ENCODE measurements at places on chromosomes 5 and 9.

DNA sequence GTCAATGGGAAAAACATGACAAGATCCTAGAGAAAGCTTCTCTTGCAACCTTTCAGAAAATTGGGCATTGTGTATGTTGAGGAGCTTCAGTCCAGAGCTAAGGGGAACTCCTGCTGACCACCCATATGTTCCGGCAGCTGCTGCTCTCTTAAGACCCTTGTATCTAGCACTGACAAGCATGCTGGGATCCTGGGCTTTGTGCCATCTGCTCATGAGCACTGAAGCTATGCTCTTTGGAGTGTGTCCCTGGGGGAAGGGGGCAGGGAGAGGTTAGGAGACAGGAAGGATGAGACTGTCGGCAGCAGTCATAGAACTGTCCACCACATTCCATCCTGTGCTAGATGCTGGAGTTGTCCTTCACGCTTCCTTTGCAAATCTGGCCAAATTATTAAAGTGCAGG, 109.3 kb downstream of the JAKMIP2 start:
- DNase-seq = no peak

DNA sequence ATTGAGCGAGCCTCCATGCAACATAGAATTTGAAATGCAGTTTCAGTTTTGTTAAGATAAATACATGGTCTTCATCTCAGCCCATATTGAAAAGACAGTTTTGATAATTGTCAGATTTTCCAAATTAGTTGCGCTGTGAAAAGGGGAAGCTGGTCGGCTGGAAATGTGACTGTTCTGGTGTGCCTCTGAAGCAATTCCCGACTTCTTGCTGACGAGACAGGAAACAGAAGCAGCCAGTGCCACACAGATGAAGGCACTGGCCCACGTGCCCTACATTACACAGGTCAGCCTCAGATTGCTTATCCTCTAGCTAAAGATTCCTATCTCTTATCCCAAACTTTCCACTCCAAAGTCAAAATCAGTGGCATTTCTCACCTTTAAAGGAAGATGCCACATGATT, 214.1 kb upstream of the TLE4 start:
- DNase-seq = no peak

DNA sequence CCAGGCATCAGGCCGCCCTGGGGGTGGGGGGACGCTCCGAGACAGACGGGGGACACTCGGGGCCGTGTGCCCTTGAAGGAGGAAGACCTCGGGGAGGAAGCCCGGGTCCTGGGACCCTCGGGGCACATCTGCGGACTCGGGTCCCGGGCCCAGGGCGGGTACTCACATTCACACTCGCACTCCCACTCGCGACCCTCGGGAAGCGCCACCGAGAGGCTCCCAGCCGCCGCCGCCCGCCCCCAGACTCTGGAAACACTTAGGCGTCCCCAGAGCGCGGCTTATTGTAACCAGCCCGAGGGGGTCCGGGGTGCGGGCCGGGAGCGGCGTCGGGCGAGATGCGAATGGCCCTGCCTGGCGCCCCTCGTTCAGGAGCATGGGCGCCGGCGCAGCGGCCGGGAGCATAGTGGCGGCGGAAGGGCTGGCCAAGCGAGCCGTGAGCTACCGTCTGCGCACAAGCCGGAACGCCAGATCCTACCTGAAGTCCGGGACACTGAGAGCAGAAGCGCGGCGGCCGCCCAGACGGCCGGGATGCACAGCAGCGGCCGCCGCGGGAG, 559 bp downstream of the ROR2 start:
- no peak for DNase-seq

DNA sequence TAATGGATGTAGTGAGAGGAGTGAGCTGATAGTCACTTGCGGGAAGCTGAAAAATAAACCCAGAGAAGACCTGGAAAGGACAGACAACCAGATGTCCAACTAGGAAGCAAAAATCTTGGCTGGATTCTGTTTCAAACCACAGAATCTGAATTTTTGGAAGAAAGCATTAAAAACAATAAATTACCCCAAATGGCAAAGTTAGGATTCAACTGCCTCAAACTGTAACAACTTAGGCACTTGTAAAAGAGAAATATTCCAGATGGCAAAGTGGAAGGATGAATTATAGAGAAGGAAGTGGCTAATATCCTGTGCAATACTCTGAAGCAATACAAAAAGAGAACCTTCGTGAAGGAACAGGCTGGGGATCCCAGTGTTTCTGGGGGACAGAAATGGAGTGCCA, 46.8 kb upstream of the SLIT3 start:
- DNase-seq = no peak

GRCh38 chr5:134392301-134392700, 19.4 kb downstream of the CDKN2AIPNL start:
- DNase-seq = no peak

DNA sequence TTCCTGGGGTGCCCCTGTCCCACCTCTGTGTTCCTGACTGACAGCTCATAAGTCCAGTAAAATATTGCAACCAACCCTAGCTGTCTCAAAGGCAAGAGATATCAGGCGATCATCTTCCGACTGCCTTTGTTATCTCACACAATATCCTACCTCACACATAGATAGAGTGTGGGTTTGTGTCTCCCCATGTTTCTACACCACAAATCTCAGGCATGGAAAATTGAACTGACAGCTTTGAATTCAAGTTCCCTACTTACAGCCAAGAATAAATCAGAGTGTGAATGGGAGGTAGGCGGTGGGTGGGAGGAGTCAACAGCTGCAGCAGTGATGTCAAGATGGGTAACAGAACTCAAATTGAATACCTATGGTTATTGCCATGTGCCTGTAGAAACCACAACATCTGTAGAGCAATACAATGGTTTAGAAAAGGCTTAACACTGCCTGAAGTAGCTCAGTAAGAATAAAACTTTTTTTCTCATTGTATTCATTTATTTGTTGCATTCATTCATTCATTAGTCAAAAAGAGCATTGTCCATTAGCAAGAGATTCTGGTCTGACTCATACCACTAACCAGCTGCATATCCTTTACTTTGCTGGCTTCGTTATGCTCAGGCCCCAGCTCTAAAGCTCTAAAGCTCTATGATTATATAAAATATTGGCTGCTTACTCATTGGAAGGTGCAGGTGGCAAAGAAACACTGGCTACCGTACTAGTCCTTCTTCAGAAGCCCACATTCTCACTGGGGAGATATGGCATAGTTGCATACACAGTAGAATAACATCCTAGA, 108.2 kb upstream of the DMAC1 start:
- DNase-seq = peak; percentile 14

GRCh38 chr5:4905674-4906520, 234.2 kb upstream of the ADAMTS16 start:
- no peak for DNase-seq

- DNase-seq = no peak
Observed at GRCh38 chr5:160377651-160378050, 7.2 kb upstream of the C1QTNF2 start.

DNA sequence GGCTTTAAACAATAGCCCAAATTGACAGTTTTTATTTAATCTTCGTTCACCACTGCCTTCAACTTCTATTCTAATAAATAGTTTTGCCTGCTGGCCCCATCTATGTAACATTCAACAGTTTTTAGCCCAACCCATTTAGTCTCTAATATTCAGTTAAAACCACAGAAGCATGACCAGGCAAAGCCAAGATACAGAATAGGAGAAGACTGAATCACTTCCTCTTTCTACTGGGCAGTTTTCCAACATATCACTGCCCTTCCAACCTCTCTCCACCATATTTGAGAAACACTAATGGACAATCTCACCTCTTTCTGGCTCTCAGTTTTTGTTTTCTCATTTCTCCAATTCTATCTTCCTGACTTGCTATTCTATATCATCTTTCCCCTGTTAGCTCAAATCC, 352.9 kb downstream of the DNAH5 start:
- no peak for DNase-seq

DNA sequence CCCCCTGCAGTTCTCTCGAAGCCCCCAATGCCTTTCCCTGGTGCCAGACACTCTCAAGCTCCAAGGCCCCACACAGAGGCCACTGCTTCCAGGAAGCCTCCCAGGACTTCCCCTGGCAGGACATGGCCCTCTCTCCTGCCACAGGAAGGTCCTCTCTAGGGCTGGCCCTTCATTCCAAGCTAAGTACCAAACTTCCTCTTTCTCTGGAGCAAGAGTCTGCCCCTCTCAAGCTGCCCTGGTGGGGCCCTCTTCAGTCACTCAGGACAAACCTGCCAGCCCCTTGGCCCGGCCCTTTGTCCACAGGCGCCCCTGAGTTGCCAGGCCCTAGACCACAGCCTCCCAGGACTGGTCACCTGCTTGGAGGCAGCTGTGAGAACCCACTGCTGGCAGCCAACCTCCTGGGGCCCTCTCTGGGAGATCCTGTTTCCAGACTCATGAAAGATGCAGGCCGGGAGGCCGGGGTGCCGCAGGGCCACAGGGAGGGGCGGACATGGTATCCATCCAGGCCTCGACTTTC, 6.6 kb downstream of the NINJ1 start:
- no peak for DNase-seq

DNA sequence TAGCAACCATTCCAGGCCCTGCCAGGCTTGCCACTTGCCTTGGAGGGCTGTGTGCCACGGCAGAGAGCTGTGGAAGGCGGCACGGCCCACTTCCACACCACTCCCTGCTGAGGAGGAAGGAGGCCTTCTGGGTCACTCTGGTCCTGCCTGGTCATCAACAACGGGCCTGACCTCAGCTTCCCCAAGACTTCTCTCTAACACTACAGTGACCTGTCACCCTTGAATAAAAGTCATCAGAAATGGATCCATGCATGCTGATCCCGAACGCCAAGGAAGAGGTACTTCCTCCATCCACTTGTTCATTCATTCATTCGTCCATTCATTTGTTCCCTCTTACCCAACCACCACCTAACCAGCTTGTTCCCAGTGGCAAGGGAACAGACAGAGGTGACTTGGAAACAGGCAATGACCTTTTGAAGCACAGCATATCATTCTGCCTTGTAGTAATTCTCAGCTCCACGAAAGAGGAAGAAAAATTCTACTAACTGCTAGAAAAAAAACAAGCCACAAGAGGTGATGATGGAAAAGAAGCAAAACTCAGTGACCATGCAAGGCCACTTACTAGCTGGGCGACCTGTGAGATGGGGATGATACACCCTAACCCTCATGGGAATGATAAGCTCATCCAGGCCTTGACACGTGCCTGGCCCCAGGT, 58.6 kb downstream of the STK10 start:
- no peak for DNase-seq

- DNase-seq = no peak
Observed at GRCh38 chr9:134064711-134065110, 3.1 kb downstream of the BRD3 start.

DNA sequence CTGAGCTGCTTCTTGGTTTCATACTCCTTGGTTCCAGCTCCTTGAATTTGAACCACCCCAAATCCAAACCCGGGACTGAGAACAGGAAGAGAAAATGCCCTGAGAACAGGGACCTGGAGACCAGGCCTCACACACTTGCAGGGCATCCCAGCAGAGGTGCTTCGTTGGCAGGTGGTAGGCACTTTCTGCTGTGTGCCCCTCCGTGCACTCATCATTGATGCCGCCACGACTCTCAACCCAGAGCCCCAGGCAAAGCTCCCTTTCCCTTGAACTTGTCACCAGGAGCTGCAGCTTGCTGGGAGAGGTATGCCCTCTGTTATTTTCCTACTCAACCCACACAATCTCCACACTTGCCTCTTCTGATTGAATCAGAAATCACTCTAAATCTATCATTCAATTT, 217.8 kb upstream of the IRX1 start:
- no peak for DNase-seq

GRCh38 chr5:141559461-141559860, 59.3 kb downstream of the DIAPH1 start:
- no peak for DNase-seq

DNA sequence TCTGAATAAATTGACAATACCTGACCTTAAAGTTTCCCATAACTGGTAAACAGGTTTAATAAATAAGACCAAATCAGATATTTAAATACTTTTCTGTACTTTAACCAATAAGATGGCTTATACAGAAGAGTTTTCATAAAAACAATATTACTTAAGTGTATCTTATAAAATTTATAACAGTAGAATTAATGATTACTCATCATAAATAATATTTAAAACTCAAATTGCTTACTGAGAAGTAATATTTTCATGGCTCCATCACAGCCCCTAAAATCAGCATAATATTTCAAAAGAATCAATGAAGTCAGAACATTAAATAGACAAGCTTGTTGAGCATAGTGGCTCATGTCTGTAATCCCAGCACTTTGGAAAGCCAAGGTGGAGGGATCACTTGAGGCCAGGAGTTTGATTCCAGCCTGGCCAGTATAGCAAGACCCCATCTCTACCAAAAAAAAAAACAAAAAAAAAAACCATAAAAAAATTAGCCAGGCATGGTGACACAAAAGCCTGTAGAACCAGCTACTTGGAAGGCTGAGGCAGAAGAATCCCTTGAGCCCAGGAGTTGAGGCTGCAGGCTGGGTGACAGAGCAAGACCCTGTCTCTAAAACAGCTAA, 23.5 kb downstream of the HOMER1 start:
- no peak for DNase-seq

- DNase-seq = no peak
Observed at GRCh38 chr5:168011096-168011495, 280.3 kb upstream of the WWC1 start.

- DNase-seq = no peak
Observed at GRCh38 chr5:125011419-125011818, 265.0 kb upstream of the ZNF608 start.

DNA sequence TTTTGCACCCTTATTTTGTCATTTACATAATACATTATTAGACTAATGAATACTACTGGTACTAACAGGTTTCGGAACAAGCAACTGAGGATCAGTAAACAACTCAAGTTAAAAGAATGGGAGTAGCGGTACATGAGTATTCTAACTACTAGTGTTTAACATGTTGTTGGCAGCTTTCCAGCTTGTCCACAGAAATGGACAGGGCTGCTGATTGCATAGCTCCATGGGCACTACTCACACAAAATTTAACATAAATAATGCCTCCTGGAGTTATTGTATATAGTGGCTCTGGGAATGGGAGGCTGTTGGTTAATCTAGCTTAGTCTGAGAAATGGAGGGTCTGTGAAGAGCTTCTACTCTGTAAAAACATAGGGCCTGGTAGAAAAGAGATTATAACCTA, 6.7 kb downstream of the NCBP1 start:
- no peak for DNase-seq

DNA sequence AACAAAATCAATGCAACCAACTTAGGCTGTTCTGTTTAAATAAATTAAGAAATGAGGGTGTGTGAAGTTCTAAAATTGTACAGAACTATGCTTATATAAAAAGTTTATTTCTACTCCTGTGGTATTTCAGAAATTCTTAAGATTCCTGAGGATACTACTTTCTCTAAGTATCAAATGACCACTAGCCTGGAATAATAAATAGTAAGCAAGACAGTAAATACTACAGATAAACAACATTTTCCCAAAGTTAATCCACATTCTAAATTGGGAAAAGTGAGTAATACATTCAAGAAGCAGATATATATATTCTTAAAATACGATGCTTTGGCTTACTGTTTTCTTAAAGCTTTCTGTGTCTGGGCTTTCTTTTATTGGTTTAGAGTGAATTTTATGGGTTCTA, 29.5 kb downstream of the CCNH start:
- DNase-seq = peak; percentile 1

GRCh38 chr5:108546939-108547338, 165.0 kb upstream of the FBXL17 start:
- DNase-seq = no peak

Data from COLO829 (cell line).